ENCODE measurements at places on chromosomes 4 and X.

- no peak for DNase-seq
Observed at GRCh38 chr4:81522711-81523110, 51.0 kb upstream of the RASGEF1B start.

DNA sequence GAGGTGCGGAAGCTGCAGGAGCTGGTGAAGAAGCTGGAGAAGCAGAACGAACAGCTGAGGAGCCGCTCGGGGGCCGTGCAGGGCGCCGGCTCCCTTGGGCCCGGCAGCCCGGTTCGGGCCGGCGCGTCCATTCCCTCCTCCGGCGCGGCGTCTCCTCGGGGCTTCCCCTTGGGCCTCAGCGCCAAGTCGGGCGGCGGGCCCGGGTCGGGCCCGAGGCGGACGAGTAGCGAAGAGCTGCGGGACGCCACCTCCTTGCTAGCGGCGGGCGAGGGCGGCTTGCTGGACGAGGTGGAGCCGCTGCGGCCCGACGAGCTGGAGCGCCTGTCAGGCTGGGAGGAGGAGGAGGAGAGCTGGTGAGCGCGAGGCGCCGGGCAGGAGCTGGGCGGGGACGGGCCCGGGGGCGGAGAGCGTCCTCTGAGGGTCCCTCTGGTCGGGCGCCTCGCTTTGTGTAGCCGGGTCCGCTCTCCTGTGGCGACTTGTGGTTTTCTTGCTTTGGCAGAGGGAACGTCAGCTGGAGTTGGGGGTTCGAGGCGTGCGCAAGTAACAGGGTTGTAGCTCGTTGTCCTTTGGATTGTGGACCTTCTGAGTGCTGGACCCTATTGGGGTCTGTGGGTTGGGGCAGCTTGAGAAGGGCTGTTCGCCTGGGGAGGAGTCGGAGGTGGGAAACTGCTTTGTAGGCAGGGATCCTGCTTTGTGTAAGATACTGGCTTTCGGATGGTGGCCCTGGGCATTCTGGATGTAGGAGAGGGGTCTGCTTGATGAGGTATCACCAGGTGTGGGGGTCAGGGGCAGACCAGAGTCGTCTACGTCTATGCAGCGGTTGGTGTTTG lies 662 bp downstream of the SLAIN2 start:
- peak; percentile 49 for DNase-seq

DNA sequence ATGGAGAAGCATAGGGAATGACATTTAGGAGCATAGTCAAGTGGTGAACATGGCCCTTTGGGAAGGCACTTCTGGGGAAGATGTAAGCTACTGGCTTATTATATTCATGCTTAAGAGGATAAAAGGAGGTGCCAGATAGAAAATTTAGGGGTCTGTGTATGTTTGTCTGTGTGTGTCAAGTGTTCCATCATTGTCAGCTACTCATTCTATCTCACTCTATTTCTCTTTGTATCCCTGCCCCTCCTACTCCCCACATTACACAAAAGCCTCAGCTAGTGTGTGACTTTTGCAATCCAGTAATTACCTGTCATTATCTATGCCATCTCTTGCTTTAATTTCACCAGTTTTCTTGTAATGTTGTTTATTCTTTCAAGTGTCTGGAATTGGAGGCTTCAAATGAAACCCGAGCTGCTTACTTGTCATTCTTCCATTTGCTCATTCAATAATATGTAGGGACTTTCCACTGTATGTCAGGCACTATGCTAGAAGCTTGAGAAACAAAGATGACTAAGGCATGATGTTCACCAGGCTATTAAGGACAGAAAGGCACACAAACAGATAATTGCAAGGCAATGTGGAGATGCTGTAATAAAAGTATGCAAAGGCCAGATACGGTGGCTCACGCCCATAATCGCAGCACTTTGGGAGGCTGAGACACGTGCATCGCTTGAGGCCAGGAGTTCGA lies 229.8 kb upstream of the TEX13C start:
- DNase-seq, result no peak

- DNase-seq, result no peak
Observed at GRCh38 chr4:76991161-76991660, 41.7 kb downstream of the SEPTIN11 start.

- DNase-seq, result no peak
Observed at GRCh38 chr4:26223155-26223554, 97.7 kb upstream of the RBPJ start.
